ENCODE measurements at places on chromosomes 7 and 10.

DNA sequence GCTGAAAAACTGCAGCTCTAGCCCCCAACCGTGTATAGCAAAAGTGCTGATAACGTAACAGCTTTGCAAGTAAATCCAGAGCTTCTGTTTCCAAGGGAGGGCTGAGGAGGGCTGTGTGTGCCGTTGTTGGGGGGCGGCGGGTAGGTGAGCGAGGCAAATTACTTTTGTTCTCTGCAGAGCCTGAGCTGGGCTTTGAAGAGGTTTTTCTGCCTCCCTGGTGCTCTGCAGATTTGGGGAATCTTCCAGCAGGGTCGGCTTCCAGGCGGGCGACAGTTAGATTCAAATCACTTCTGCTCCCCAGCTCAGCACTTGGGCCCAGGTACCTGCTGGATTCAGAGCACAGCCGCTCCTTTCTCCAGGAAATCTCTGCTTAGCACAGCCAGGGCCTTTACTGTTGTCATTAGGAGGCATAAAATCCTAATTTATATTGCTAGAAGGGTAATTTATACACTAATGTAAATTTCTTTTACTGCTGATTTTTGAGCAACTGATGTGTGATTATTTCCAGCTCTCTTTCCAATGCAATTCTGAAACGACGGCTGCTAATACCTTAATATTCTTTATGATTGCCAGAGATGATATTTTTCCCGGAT is 442.4 kb downstream of the TYW1 start:
- no peak for DNase-seq

DNA sequence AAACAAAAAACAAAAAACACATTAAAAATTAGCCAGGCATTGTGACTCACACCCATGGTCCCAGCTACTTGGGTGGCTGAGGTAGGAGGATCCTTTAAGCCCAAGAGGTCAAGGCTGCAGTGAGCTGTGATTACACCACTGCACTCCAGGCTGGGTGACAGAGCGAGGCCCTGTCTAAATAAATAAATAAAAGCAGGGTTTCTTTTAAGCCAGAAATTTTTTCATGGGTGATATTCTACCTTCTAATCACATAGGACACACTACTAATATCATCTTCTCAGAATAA is 14.2 kb upstream of the SVIL start:
- no peak for DNase-seq

DNA sequence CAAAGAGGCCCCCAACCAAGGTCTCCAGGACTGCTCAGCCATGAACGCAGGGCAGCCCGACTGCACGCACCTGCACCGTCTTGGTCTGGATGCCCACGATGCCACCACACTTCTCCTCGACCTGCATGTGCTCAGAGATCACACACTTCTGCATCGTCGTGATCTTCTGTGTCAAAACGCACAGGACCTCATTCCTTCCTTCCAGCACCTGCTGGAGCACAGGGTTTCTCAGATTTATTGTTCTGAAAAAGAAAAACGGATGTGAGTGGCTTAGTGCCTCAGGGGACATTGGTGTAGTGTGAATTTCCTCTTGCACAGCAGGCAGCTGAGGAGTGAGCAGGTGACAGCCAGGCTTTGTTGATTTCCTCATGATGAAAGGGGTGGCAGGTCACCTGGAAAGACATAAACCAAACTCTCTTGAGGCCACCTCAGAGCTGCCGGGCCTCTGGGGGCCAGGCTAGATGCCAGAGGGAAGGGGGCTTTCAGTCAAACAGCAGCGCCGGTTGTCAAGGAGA is 38.2 kb downstream of the GSDME start:
- DNase-seq, result no peak

GRCh38 chr7:113100121-113100603 is 13.5 kb upstream of the GPR85 start:
- DNase-seq, result no peak

DNA sequence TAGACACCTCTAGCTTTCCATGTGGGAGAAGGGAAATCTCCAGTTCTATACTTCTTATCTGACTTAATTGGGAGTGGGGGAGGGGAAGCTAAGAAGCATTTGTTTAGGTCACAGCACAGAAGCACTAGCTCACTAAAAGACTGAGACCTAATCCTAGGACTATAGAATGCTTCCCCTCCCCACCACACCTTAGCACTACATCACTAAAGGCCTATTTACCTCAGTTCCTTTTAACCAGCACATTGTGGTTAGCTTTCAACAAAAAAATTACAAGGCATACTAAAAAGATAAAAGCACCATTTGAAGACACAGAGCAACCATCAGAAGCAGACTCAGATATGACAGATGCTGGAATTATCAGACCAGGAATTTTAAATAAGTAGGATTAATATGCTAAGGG is 53.8 kb upstream of the ADRA2A start:
- no peak for DNase-seq

- DNase-seq, result no peak
Observed at GRCh38 chr10:110962443-110962842, 43.0 kb downstream of the SHOC2 start.

GRCh38 chr7:25952261-25953057 is 199.5 kb upstream of the NFE2L3 start:
- no peak for DNase-seq

DNA sequence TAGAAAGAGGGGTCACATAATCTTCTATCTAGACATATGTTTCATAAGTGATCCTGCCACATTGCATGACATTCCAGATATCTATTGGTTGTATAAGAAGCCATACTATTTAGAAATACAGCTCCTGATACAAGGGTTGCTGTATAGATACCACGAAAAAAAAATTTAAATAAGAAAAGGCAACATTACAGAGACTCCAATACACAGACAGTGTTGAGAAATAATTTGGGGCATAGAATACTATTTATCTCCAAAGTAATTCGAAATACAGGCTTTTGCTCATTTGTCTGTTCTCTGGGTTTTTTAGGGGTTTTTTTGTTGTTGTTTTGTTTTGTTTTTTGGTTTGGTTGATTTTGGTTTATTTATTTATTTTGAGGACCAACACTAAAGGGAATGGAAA is 2.6 kb downstream of the IFIT2 start:
- DNase-seq, result no peak

DNA sequence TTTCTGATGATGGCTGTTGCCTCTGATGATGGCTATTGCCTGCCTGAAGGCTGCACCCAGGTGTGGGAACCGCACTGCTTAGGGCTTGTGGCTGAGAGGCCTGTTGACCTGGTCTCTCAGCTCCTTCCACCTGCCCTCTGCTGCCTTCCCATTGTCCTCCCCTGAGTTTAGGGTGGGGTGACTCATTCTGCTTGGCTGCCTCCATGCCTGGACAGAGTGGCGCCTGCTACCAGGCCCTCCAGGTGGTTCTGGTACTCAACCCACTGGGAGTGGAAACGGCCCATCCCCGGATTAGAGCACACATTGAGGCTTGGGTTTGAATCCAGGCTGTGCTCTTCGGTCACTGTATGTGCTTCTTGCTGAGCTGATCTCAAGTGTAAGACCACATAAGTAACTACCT is 120.6 kb downstream of the SEM1 start:
- no peak for DNase-seq

DNA sequence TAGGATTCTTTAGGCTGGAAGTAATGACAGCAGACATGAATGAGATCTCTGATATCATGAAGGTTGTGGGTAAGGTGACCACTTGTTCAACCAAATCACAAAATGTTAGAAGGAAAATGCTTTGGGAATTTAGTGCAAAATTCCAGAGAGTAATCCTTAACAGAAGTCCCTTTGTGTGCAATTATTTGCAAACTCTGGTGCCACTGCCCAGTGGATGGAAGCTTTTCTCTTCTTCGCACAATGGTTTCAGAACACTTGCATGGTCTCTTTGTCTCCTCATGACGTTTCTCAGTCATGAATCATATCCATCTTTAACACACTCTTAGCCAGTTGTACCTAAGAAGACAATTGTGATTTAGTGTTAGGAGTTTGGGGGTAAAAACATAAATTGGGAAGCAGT is 570.4 kb upstream of the ANKRD30A start:
- no peak for DNase-seq

DNA sequence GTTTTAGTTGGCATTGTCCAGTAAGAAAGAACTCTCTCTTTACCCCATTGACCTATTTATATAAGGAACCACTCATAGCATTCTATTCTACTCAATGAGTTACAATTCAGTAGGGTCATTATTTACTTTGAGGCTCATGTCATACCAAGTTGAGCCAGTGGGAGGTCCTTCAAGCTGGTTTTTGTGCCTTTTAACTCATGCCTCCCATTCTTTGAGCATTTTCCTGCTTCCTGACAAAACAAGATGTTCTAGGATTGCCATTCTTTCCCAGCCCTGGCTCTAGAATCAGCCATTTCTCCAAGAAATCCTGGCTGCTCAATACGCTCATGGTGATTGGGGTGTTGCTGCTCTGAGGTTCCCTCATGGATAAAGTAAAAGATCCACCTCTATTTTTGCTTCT is 250.1 kb downstream of the ABCA13 start:
- DNase-seq, result no peak

DNA sequence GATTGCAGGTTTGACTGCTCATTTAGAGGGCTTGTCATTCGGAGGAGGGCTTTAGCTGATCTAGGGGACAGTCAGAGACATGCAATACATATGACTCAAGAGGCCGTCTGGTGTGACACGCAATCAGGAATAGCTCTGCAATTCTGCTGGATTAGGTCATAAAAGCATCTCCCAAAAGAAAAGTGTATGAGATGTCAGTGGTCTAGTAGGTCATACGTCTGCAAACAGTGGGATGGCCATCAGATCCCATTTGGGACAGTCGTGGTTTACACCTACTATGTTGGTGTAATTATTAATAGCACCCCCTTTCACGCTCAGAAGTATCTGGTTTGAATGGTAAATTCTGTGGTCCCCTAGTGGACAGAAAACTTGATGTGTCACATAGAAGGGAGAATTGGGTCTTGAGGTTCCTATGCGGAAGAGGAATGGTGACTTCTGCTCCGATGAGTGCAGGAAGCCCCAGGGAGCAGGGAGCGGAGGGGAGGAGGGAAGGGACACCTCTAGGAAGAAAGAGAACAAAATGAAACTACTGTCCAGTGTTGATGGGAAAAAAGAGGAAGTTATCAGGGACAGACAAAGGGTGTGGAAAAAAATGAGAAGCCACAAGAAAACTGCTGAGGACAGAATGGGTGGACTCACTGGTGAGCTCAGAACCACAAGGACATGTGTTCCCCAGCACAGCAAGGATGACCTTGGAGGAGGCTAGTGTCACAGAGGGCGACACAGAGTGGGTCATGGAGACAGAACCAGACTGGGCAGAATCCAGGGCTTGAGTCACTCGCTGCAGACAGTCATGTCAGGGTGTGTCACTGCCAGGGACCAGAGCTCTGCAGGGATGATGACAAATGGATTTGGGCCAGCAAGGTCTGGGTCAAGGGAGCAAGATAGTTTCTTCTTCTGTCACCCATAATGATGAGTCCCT is 59.9 kb downstream of the MAP3K8 start:
- DNase-seq, result no peak

DNA sequence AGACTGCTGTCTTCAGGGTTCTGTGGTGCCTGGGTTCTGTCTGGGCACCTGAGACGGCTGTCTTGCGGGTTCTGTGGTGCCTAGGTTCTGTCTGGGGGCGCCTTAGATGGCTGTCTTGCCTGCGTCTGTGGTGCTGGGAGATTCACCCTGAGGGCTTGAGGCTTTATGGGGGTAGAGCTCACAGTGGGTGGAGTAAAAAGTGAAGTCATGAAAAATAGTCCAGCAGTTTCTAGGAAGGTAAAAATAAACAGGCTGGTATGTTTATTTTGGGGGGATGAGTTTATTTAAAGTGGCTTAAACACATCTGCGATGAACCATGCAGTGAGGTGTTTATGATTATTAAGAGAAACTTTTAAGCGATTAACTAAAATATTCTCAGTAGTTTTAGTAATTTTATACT is 64.2 kb downstream of the NKX6-2 start:
- DNase-seq, result no peak

GRCh38 chr7:25787336-25787735 is 364.7 kb upstream of the NFE2L3 start:
- no peak for DNase-seq

DNA sequence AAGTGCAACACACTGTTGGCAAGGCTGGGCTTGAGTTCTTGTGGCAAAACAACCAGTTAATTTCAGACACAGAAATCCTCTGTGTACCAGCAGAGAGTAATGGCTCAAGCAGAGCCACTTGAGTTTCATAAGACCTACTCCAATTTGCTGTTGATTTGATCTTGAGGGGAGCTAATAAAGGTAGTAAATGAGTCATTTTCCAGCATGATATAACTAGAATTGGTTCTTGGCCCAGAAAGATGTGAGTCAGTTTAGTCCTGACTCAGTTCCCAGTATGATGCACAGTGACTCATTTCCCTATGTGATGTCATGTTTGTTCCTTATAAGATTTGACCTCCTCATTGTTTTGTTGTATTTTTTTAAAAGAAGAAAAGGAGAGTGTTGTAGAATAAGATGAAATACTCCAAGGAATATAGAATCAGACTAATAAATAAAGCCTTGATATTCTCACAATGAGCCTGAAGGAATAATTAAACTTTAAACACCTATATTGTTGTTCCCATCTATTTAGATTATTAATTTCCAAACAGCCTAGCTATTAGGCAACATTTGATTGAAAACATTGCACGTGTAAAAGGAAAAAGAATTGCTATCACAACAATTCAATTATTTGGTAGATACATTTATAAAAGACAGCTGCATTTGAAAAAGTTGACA is 186.2 kb downstream of the REEP3 start:
- DNase-seq, result no peak

- no peak for DNase-seq
Observed at GRCh38 chr10:86533328-86533727, 11.7 kb upstream of the WAPL start.

GRCh38 chr7:142919656-142920055 is 13.9 kb downstream of the TRPV5 start:
- no peak for DNase-seq

DNA sequence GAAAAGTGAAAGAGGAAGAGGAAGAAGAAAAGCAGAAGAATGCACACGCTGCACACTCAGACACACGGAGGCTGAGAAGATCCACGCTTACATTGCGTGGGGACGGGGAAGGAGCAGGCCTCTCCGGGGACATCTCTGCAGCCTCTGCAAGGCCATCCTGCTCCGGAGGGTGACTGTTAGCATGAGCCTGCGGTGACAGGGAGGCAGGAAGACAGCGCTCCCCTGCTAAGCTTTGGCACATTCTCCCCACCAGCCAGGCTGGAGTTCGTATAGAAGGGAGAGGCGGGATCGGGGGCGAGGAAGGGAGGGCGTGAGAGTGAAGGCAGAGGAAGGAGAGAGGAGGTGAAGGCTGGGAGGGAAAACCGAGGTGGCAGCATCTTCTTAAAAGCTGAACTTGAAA is 366.0 kb upstream of the SHH start:
- DNase-seq, result no peak

DNA sequence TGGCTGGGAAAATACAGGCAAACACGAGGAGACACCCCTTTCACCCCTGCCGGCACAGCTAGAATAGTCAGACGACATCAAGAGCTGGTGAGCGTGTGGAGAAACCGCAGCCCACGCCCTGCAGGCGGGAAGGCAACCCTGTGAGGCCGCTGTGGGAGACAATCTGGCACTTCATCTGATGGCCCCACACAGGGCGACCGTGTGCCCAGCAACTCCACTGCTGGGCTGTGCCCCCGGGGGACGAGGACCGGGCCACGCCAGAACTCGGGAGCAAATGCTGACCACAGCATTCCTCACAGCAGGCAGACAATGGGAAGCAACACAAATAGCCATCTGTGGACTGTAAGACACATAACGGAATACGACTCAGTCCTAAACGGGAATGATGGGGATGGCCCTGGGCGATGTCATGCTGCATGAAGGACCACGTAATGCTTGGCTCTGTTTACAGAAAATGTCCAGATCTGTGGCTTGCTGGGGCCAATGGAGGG is 58.9 kb downstream of the CFAP46 start:
- no peak for DNase-seq

Measured in stimulated activated CD4-positive, alpha-beta T cell treated with anti-CD3 and anti-CD28 coated beads, Interleukin-4, amount 100 ng/mL, for 4 hours (primary cell).